ENCODE measurements at places on chromosomes 5 and 9.
A peak's percentile ranks its signal among the peaks of the same experiment; 100 is the strongest.

DNA sequence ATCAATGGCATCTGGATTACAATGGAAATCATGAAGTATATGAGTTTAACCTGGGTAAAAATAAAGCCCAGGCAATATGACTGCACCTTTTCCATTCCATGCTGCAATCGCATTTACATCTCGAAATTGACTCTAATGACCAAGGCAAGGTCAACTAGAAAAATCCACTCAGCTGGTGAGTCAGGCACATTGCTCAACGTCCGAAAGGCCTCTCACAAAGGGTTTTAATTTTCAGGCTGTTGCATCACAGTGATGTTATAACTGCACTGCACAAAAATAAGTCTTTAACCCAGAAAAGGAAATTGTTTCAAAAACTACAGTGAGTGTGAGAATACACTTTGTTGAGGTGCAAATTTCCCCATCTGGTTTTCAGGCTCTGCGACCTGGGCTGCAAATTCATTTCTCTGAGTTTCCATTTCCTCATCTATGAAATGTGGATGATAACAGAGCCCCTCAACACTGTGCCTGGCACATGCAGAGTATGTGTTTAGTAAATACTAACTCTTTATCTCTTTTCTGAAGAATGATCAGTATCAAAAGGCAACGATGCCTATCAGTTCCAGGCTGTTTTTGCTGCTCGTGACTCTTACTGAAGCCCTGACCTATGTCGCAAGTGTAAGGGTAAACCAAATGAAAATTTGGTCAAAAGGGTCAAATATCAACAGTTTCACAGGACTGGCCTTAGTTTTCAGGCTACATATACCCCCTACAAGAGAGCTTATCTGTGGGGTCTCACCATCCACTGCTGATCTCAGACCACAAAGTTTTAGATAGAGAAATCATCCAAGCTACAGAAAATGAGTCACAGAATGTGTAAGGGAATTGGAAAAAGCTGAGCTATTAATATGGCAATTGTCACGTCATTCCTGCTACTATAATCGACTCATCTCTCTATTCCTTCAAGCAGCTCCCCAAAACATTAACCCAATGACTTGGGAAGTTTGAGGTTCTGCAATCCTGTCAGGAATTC is 4.1 kb downstream of the NFIL3 start:
- DNase-seq, result no peak

DNA sequence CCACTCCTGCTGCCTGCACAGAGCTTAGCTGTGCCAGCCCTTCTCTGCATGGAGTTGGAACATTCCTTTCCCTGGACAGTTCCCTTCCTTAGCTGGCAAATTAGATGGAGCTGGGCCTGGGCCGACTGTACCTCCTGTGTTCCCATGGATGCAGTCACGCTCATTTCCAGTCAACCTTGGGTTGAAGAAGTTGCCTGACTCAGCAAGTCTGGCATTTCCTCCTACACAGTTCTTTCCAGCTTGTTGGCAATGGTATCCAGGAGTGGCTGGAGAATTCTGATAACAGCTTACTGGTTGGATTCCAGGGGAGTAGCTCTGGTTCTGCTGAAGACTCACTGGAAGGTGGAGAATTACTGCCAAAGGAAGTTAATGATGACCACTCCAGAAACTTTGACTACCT is 9.2 kb upstream of the TAF1L start:
- DNase-seq, result no peak

DNA sequence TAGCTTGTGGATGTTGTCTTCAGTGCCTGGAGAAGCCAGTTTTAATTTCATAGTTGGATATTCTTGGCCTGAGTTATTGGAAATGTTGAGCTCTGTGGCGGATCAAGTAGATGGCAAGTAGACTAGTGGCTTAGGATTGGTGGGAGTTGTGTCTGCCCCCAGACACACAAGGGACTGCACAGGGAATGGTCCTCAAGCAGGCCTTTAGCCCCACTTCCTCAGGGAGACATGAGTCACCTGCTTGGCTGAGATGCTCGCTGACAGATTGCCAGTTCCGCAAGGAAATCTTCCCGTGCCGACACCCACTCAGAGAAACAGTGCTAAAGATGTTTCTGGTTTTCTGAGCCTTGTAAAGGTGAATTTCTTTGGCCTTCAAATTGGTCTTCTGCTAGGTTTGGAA is 18.8 kb upstream of the CATSPER3 start:
- peak; percentile 11 for DNase-seq

- DNase-seq, result no peak
These were observed 158.1 kb downstream of the ATP10B start for GRCh38 chr5:160693831-160694465.

- peak; percentile 21 for DNase-seq
These were observed 260.6 kb downstream of the DENND1A start for GRCh38 chr9:123669346-123669745.

DNA sequence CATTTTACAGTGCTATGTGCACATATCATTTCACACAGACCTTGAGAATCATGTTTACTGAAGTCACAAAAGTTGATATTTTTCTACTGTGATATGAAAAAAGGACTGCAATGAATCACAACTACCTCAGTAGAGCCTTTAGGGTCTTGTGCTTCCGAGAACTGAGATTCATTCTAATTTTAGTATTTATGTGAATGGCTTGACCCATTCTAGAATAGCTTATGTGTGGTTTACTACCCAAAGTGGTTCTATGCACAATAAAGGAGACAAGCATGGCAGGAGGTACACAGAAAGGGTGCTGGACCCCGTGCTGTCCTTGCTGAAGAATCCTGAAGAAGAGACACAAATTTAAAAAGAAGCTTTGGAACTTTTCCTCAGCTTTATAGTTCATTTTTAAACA is 28.2 kb downstream of the MEF2C start:
- no peak for DNase-seq

DNA sequence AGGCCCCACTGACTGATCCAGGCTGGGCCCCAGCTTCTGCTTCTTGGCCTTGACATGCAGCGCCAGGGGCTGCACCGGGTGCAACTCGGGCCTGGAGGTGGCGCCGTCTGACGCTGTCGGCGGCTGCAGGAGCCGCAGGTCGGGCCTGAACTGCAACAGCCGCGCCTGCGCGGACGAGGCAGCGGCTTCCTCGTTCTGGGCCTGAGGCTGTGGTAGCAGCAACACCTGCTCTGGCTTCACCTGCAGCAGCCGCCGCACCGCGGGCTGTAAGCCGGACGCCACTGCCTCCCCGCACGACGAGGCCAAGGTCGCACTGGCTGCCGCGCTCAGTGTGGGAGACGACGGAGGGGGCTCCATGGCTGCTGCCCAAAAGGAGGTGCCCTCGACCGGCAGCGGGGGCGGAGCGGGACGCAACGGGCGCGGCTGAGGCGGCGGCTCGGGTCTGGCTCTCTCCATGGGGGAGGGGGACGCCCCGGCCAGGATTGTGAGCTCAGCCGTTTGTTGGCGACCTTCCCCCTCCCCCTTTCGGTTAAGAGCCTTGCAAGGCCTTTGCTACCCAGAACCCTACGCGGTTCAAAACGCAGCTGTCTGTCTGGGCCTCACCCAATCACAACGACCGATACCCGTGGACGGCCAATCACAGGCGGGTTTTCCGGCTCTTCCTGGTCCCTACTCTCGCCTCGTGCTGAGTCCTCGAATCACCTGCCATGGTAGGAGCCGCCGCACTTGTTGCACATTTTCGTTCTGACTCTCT is 438 bp downstream of the SOX30 start:
- DNase-seq, result no peak

- peak; percentile 54 for DNase-seq
These were observed 69.4 kb downstream of the PCDH1 start for GRCh38 chr5:141808857-141809256.

DNA sequence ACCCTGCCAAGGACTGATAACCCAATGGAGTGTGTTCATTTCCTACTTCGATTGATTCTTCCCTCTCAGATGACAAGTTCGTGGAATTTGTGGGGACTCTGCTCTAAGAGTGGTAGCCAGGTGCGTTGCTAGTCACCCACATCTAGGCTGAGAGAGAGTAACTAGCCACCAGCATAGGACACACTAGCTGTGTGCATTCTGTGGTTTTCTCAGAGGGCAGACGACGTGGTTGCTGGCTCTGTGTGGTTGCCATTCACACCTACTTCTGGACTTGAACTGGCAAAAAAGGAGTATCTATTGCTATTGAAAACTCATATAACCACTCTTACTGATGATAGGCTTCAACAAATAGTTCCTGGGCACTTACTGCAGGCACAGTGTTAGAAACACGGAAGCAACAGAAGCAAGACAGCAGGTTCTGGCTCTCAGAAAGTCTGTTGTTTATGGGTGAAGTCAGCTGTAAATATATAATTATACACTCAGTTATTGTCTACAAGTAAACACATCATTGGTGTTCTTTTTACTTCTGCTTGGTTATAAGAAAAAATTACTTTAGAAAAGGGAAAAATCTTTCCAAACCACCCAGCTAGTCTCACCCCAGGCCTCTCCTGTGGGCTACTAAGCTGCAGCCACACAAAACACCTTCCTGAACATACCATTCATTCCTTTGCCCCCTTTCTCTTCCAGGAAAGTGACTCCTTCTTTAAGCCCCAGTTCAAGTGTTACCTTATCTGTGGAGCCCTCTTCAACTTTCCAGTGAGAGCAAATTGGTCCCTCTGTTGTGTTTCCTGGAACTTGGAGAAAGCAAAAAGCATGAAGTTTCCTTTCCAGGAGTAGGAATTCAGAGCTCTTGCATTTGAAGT is 151.1 kb upstream of the HAPLN1 start:
- DNase-seq, result no peak

GRCh38 chr9:79489261-79490000 is 82.3 kb upstream of the TLE4 start:
- peak; percentile 49 for DNase-seq

DNA sequence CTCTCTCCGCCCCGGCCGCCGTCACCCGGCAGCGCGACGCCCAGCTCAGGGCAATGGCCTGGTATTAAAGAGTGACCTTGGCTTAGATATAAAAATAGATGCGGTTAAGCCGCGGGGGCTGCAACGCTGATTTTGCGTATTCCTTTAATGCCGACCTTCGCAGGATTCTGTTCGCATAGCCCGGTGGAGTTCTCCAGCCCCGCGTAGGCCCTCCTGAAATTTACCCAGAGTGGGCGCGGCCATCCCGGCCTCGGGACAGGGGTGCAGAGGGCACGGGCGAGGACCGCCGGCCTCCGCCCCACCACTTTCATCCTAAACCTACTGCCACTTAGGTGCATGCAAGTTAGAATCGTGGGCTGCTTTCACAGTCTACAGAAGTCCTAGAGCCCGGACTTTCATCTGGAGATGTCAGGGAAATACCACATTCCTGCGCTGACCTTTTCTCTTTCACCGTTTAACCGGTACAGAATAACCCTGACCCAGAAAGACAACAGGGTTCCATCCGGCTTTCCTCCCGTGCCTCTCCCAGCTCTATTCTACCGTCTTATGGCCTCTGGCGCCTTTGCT is 492 bp upstream of the FAM169A start:
- peak; percentile 86 for DNase-seq

DNA sequence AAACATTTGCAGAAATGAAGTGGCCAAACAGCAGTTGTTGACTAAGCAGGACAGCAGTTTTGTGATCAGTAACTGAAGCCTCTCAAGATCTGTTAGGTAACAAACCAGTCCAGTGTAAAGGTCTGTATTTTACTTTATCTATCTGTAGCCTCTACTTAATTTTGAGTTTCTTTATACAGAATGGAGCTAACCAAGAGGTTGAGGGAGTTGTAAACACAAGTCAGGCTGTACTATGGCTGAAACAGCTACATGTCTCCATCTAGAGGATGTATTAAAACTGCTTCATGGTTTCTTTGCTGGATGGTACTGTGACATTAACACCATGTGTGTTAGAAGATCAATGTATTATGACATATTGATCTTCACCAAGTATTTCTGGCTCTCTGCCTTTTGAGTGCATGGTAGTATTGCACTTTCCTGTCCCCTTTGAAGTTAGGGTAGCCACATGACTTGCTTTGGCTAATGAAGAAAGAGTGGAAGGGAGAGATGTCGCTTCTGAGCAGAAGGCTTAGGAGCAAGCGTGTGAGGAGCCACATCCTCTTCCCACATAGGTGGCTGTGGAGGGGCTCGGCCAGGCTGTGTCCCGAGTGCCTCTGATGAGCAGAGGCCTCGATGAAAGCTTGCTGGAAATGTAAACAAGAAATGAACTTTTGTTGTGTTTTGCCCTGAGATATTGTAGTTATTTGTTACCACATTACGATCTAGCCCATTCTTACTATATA is 105.6 kb upstream of the PCA3 start:
- DNase-seq, result peak; percentile 54

GRCh38 chr9:37302277-37302676 is 120.2 kb upstream of the GRHPR start:
- peak; percentile 71 for DNase-seq

GRCh38 chr5:172412724-172413286 is 41.5 kb downstream of the SH3PXD2B start:
- DNase-seq, result no peak

DNA sequence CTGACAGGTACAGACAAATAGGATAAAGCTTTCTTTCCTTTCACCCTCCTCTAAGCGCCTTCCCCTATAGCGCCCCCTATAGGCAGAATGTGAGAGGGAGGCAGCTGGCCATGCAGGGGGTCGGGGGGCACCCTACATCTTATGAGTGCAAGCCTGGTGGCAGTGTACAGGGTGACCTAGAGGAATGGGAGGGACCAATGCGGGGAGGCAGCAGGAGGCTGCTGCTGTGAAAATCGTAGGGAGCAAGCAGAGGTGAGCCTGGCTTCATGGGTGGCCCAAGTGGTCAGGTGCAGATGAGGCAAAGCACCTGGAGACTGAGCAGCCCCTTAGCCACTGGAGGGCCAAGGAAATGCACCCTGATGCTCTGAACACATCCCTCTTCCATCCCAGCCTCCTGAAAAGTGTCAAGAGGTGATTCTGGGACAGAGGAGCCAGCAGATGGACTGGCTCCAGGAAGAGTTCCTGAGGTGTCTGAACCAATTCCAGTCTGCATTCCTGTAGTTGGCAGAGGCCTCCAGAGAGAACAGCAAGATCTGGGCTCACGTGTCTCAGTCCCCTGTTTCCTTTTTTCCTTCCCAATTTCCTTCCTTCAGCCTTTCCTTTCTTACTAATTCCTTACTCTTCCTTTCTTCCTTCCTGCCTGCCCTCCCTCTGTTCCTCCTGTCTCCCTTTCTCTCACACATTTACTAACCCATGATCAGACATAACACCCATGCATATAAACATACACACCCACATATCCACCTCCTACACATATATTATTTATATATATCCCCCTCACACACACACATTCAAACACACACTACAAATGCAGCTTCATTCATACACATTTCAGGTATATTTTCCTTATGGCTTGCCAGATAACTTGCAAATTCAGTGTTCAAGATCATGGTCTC is 32.8 kb upstream of the GALNT10 start:
- DNase-seq, result peak; percentile 16
